Stimulated activated CD4-positive, alpha-beta T cell treated with anti-CD3 and anti-CD28 coated beads, Interleukin-1b, Interleukin-23, amount 100 ng/mL, for 1 hour (primary cell): ENCODE measurements at places on chromosomes 1 and 21.

GRCh38 chr21:24693779-24694178 lies 913.5 kb downstream of the MRPL39 start:
- no peak for DNase-seq

DNA sequence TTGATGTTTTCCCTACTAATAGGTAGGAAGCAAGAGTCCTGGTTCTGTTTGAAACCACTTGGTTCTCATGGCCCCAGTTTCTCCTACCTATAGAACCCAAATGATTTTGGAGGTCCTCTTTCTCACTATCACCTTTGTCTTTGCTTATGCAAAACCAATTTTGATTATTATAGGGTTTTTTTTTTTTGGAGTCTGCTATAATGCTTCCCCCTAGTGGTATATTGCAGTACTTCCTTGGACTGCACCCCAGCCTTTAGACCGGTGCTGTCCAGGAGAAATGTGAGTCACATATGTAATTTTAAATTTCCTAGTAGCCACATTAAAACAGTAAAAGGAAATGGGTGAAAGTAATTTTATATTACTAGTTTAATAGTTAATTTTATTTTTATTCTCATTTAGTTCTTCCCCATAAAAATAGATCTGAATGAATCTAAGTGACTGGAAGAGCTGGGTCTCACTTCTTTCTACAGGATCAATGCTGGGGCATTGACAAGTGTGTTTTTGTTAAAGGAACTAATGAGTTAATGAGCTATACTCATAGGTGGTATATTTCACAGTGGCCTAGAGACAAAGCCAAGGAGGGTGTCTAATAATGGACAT lies 10.6 kb downstream of the FCMR start:
- no peak for DNase-seq

GRCh38 chr1:116666187-116667077 lies 1.1 kb downstream of the IGSF3 start:
- DNase-seq: no peak

GRCh38 chr1:99327357-99327756 lies 63.1 kb downstream of the PLPPR4 start:
- no peak for DNase-seq

- no peak for DNase-seq
Measured at GRCh38 chr1:235069577-235070563, 58.8 kb downstream of the TOMM20 start.

DNA sequence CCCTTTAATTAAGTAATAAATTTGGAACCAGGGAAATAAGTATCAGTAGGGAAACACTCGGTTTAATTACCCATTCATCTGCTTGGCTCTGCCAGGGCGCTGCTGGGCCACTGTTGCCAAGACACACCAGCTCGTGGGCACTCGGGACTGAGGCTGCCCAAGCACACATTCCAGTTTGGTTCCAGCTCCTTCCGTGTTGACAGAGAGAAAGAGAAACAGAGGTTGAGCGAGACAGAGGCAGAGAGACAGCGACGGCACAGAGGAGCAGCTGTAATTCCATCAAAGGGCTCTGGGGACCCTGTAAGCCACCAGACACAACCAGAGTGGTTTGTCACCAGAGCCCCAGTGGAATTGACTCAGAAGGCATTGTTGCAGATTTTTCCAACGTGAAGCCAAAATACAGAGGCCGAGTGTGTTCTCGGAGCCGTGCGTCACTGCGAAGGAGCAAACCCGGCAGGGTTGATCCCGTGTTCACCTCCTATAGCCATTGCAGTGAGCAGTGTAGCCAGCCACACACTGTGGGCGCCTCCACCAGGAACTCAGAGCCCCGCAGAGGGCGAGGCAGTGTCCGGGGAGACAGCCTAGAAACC lies 33.5 kb downstream of the SYF2 start:
- no peak for DNase-seq

DNA sequence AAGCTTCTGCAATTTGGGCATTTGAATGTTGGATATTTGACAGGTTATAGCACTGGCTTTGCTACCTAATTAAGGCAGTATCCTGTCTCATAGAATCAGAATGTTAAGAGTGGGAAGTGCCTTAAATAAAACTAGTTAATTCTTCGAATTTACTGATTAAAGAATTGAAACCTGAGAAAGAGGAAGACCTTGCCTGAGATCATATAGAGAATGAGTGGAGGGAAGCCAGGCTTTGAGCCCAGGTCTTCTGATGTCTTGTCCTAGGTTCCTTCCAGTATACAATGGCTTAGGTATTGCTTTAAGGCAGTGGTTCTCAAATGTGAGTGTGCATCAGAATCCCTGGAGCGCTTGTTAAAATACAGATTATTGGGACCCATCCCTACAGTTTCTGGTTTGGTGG lies 20.9 kb upstream of the SH3BGRL3 start:
- DNase-seq: no peak

DNA sequence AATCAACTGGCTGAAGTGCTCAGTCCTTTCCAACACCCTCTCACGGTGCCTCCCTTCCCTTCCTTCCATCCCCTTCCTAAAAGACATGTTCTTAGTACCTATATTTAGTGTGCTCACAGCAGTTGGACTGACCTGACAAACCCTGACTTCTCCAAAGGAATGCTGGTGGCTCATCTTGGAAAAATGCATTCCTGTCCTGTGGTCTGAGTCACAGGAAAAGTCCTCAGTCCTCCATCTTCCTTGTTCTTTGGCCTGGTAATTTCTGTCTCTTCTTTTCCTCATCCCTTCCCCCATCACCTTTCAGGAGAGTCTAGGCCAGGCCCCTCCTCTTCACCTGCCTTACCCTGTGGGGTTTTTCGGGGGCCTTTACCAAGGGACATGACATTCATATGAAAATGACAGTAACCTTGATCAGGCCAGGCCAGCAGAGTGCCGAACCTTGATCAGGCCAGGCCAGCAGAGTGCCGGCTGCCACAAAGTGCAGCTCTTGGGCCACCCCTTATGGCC lies 7.2 kb downstream of the ATP1B1 start:
- no peak for DNase-seq

DNA sequence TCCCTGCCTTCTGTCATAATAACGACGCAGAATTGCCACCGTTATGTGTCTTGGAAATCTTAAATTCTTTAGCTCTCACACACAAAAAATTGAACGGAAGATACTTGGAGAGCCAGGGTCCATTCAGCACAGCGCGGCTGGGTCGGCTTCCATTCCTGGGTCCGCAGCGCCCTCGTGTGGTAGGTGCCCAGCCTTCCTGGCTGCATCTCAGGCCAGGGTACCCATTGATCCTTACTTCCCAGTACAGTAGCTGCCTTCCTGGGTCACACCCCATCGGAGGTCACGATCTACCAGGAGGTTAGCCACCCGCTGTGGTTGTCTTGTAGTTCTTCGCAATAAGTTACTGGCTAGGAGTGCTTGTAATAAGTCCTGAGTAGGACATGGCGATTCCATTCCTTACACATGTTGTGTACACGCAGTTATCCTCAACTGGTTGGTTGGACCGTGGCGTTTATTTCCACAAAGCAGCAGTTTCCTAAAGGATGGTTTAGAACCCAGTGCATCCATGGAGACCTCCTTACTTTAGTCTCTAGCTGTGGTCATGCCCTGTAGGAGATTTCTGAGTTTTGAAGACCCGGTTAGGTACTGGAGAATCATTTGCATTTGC lies 9.9 kb upstream of the MTARC1 start:
- no peak for DNase-seq

- DNase-seq: no peak
Measured at GRCh38 chr1:212106286-212106792, 70.8 kb downstream of the DTL start.

- DNase-seq: no peak
Measured at GRCh38 chr1:92299477-92300150, 755 bp downstream of the RPAP2 start.

- no peak for DNase-seq
Measured at GRCh38 chr21:16116798-16117197, 387.0 kb downstream of the USP25 start.

DNA sequence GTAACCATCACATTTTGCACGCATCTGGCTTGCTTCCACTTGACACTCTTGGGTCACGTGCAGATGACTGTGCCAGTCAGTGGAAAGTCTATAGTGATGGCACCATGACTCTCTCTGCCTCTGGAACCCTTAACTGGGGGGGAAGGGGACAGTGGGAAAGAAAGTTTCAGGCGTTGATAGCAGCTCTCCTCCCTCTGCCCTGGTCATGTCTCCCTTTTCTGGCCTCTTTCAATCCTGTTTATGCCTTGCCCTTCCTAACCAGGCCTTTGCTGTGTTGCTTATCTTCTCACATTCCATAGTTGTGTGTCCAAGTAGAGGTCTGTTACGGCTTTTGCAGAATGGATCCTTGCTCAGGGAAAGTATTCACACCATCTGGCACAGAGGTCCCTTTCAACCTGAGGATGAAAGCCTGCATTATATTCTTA lies 93.5 kb downstream of the NRDC start:
- no peak for DNase-seq

DNA sequence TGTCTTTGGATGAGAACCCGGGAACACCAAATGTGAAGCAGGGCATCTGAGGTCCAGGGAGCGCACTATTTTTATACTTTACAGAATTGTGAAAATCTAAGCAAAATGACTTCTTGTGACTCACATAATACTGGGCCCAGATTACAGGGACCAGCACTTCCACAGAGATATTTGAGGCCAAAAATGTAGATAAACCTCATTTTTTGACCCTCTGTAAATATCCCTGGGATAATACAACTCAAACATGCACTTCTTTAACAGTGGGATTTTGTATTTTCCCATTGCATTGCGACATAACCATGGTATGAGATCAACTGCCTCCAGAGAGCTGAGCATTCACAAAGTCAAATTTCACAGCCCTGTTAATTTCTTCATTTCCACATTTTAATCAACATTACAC lies 289.4 kb upstream of the ADGRL4 start:
- DNase-seq: no peak

- no peak for DNase-seq
Measured at GRCh38 chr1:6770751-6771440, 14.4 kb upstream of the CAMTA1 start.

GRCh38 chr1:243253926-243254232 lies 1.2 kb downstream of the CEP170 start:
- no peak for DNase-seq

DNA sequence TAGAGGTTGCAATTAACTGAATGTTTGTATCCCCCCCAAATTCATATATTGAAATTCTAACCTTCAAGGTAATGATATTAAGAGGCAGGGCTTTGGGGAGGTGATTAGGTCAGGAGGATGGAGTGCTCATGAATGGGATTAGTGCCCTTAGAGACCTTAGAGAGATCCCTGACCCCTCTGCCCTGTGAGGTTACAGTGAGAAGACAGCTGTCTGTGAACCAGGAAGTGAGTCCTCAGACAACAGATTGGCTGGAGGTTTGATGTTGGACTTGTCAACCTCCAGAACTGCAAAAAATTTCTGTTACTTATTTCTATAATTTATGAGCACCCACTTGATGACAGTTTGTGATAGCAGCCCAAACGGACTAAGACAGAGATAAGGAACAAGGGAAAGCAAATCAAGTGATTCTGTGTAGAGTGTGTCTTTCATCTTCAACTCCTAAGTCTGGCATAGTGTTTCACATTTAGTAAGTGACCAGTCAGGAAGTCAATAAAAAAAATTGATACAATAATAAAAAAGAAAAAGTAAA lies 30.0 kb upstream of the RWDD3 start:
- DNase-seq: no peak

GRCh38 chr1:41293779-41294178 lies 51.7 kb upstream of the SCMH1 start:
- no peak for DNase-seq

GRCh38 chr21:26939601-26940111 lies 27.2 kb downstream of the ADAMTS5 start:
- DNase-seq: no peak

DNA sequence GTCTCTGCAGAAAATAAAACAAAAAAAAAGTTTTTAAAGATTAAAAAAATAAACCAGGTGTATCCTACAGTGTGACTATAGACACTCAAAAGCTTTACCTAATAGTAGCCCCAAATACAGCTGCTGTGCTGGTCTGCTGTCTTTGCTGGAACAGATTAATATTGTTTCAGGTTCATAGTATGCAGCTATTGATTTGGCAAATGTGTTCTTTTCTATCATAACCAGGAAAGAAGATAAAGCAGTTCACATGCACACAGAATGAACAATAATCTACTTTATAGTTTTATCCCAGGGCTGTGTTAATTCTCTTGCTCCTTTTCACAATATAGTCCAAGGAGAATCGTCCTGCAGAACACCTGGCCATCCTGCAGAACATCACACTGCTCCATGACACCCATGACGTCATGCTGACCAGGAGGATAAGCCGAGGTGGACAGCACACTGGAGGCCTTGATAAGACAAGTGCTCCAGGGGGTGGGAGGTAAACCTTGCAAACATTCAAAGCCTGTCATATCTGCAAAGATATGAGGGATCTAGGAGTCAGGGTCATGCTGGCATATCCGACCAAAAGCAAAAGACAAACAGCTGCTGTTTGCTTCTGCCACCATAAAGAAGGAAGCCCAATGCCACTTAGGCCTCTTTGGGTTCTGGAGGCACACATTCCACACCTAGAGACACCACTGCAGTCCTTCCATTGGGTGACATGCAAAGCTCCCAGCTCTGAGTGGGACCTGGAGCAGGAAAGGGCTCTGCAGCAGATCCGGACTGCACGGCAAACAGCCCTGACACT lies 86.1 kb upstream of the SLC2A1 start:
- no peak for DNase-seq
